ENCODE measurements at places on chromosomes 6 and 20. TPM values are rescaled to one million over a fixed set of nuclear protein-coding genes. Genes with fewer than 3 reads are reported as not detected.

Gene GID8
- total RNA-seq: 38.7 TPM

Gene MLIP
- total RNA-seq: 0.55 TPM

Gene PSORS1C2
- not detected for total RNA-seq

Gene RIPOR3
- 11.3 TPM for total RNA-seq

Gene TSHZ2
- total RNA-seq: 35.1 TPM

GRCh38 chr6:14470101-14470500, 352.5 kb downstream of the CD83 start:
- no peak for DNase-seq
- no peaks in the 10 kb centered on the region for H3K27me3 ChIP-seq
- H3K36me3 ChIP-seq: no peaks in the 10 kb centered on the region

GRCh38 chr20:5046656-5047339, 45.5 kb upstream of the SLC23A2 start:
- no peak overlapping the region for H3K27ac ChIP-seq
- H3K4me1 ChIP-seq: no peaks in the 10 kb centered on the region
- no peak for DNase-seq

GRCh38 chr6:77962070-77962469, 309.2 kb downstream of the MEI4 start:
- no peaks in the 10 kb centered on the region for H3K4me1 ChIP-seq
- H3K27me3 ChIP-seq: no peaks in the 10 kb centered on the region
- H3K27ac ChIP-seq: no peak overlapping the region
- DNase-seq: no peak

GRCh38 chr20:358891-359555, 12.1 kb downstream of the NRSN2 start:
- no peaks in the 10 kb centered on the region for H3K36me3 ChIP-seq
- H3K27ac ChIP-seq: no peak overlapping the region
- no peak for DNase-seq
- H3K4me3 ChIP-seq: no peak overlapping the region

GRCh38 chr6:84167457-84167856, 60.0 kb downstream of the CEP162 start:
- no peaks in the 10 kb centered on the region for H3K4me1 ChIP-seq
- H3K27ac ChIP-seq: no peak overlapping the region
- no peak for DNase-seq
- no peak overlapping the region for H3K4me3 ChIP-seq

- H3K4me3 ChIP-seq: peak overlapping the region; percentile 70
- peak overlapping the region; percentile 91 for H3K27ac ChIP-seq
- H3K4me1 ChIP-seq: no peaks in the 10 kb centered on the region
- DNase-seq: no peak
These were observed 662 bp upstream of the SLC9A8 start for GRCh38 chr20:49811825-49812506.
